ENCODE measurements at places on chromosomes 1 and 21.

DNA sequence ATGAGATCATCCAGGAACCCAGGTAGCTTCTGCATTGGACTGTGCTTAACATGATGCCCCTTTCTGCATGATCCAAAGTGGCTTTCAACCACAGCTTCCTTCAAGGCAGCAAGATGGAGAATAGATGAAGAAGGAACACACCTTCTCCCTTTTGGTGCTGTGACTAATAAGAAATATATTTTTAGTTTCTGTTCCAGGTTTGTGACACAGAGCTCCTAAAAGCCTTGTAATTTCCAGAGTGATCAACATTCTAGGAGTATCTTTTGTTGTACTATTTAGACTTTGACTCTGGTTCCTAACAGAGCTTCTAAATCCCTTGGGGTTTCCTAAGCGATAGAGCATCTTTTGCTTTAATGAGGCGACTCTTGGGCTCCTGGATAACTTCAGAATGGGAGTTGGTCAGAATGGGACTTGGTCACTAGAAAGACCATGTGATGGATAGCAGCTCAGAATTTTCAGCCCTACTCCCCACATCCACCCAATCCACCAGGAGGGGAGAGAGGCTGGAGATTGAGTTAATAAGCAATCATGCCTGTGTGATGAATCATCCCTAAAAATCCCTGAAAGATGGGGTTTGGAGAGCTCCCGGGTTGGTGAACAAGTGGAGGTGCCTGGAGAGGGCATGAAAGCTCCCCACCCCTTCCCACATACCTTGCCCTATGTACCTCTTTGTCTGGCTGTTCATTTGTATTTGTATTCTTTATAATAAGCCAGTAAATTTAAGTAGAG is 134.8 kb downstream of the FGGY start:
- no peak for DNase-seq

DNA sequence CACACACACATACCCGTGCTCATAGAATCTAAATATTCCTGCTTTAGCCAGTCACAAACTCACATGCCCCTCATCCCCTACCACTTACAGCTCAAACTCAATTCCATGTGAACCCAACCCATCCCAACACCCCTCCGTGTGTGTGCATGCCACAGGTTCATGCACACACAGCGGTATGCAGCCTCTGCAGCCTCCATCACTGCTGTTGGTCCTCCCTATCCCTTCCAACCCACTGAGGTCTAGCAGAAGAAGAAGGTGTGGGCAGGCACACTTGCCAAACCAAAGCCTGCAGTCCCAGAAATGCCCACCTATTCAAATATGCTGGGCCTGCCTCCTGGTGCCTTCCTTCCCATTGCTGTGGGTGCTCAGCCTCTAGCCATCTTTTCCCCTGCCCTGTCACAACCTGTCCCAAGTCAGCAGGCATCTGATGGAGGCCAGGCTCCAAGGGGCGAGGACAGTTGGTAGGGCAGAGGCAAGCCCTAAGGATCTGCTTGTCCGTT is 26.2 kb downstream of the SLC2A1 start:
- DNase-seq = no peak

GRCh38 chr1:153648000-153648643 is 10.4 kb upstream of the SNAPIN start:
- no peak for DNase-seq

DNA sequence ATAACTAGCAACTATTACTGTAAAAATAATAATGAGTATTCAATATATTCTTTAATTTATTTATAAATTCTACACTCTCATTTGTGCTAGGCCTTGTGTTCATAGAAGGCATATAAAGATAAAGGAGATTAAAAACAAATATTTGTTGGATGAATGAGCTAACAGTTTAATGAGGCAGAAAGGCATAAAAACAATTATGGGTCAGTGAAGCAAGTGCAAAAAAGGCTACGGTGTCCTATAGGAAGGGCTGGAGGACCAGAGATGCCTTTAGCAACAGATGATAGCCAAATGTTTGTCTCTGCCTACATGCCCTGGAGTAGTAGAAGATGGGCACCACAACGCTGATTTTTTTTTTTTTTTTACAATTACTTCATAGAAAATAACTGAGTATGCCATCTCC is 45.7 kb downstream of the PTGS2 start:
- no peak for DNase-seq

DNA sequence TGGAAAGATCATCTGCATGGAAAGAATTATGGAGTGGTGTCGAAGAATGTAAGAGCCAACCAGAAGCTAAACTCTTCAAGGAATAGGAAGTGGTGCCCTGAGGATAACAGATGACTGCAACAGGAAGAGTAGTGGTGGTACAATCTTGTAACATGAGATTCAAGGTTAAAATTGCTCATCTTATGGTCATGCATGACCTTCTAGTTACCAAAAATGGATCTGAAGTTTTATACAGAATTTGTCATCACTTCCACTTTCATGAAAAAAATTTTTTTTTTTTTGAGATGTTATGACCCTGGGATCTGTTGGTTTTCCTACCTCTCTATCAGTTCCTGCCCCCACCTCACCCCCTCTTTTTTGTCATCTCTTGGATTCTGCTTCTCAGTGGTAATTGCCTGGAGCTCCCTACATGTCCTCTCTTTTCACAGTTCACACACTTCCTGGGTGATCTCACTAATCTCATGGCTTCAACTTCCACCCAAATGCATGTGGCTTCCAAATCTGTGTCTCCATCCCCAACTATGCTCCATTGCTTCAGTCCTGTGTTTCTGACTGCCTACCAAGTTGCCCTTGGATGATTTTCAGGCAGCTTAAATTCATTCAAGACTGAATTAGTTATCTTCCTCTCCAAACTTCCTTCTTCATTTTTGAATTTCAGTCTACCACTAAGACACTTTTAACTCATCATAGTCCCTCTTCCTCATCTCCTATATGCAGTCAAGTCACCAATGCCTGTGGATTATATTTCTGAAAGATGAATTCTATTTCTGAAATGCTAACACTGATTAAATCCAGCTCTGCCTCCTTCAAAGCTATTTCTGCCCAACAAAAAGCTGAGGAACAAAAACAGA is 48.4 kb downstream of the SLAMF6 start:
- DNase-seq = peak; percentile 66

DNA sequence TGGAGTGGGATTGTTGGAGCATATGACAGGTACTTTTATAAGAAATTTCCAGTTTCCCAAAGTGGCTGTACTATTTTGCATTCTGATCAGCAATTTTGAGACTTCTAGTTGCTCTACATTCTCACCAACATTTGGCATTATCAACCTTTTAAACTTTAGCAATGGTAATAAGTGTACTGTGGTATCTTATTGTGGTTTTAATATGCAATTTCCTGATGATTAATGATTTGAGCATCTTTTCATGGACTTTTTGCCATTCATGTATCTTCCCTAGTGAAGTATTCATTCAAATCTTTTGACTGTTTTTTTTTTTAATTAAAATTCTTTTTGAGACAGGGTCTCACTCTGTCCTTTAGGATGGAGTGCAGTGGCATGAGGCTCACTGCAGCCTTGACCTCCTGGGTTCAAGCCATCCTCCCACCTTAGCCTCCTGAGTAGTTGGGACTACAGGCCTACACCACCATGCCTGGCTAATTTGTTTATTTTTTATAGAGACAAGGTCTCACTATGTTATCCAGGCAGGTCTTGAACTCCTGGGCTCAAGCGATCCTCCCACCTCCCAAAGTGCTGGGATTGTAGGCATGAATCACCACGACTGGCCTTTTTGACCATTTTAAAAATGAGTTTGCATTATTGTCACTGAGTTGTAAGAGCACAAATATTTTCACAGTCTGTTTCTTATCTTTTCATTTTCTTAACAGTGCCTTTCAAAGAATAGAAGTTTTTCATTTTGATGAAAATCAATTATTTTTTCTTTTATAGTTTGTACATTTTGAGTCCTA is 7.8 kb upstream of the SLC6A9 start:
- no peak for DNase-seq
